Mammary epithelial cell (primary cell): ENCODE measurements at places on chromosomes 2 and 18. TPM values are rescaled to one million over a fixed set of nuclear protein-coding genes. Genes with fewer than 3 reads are reported as not detected.

UGT1A6 gene
- total RNA-seq = 5.6 and 6.3 TPM in 2 replicates

SPHKAP gene
- total RNA-seq = not detected in 2 replicates

GALR1 gene
- not detected in 2 replicates for total RNA-seq

LRRTM4 gene
- total RNA-seq = not detected in 2 replicates

FAM161A gene
- total RNA-seq = 1.8 and 2.4 TPM in 2 replicates

TMEM247 gene
- total RNA-seq = not detected

FTCDNL1 gene
- 1.0 TPM for total RNA-seq

IL1B gene
- total RNA-seq = 219 and 305 TPM in 2 replicates

BIN1 gene
- total RNA-seq = 2.9 and 5.1 TPM in 2 replicates

GKN2 gene
- not detected in 2 replicates for total RNA-seq

RFX8 gene
- 0.69 and 0.82 TPM in 2 replicates for total RNA-seq

CCDC68 gene
- total RNA-seq = 2.2 TPM

LCLAT1 gene
- 27.8 TPM for total RNA-seq

UGT1A3 gene
- total RNA-seq = 0.37 and 0.40 TPM in 2 replicates

KCNK3 gene
- 0.07 and 0.08 TPM in 2 replicates for total RNA-seq

TOGARAM2 gene
- total RNA-seq = not detected

MOGAT1 gene
- total RNA-seq = not detected

ACKR3 gene
- 1.6 and 1.8 TPM in 2 replicates for total RNA-seq

SLC35F6 gene
- 57.2 and 76.1 TPM in 2 replicates for total RNA-seq

FER1L5 gene
- total RNA-seq = 0.08 and 0.28 TPM in 2 replicates

RESP18 gene
- not detected for total RNA-seq

ESPNL gene
- not detected in 2 replicates for total RNA-seq

KIF1A gene
- not detected in 2 replicates for total RNA-seq

TGOLN2 gene
- 64.8 and 67.1 TPM in 2 replicates for total RNA-seq

TFCP2L1 gene
- total RNA-seq = 174 TPM

SERPINB3 gene
- 12.7 TPM for total RNA-seq

IL1R2 gene
- total RNA-seq = 1.0 and 3.1 TPM in 2 replicates

SAG gene
- total RNA-seq = not detected in 2 replicates

KCNG2 gene
- total RNA-seq = 0.17 TPM

POTEC gene
- total RNA-seq = not detected in 2 replicates

EVA1A gene
- total RNA-seq = 26.1 and 28.7 TPM in 2 replicates

NAT8 gene
- not detected in 2 replicates for total RNA-seq

RALB gene
- total RNA-seq = 44.4 and 49.8 TPM in 2 replicates

CCL20 gene
- total RNA-seq = 0.88 and 1.2 TPM in 2 replicates

TLX2 gene
- total RNA-seq = not detected

RBKS gene
- total RNA-seq = 3.8 TPM

MARS2 gene
- 10.8 and 11.2 TPM in 2 replicates for total RNA-seq

ZEB2 gene
- 0.11 and 0.45 TPM in 2 replicates for total RNA-seq

ANKZF1 gene
- total RNA-seq = 44.4 and 52.9 TPM in 2 replicates

FABP1 gene
- total RNA-seq = not detected

FKBP7 gene
- total RNA-seq = 2.3 TPM

SPATA3 gene
- not detected in 2 replicates for total RNA-seq

ZNF804A gene
- not detected for total RNA-seq

NTSR2 gene
- total RNA-seq = not detected in 2 replicates
